CD4-positive, alpha-beta T cell treated with Interleukin-10 for 1 hour (primary cell): ENCODE measurements at places on chromosomes 12 and 14.
A peak's percentile ranks its signal among the peaks of the same experiment; 100 is the strongest.

DNA sequence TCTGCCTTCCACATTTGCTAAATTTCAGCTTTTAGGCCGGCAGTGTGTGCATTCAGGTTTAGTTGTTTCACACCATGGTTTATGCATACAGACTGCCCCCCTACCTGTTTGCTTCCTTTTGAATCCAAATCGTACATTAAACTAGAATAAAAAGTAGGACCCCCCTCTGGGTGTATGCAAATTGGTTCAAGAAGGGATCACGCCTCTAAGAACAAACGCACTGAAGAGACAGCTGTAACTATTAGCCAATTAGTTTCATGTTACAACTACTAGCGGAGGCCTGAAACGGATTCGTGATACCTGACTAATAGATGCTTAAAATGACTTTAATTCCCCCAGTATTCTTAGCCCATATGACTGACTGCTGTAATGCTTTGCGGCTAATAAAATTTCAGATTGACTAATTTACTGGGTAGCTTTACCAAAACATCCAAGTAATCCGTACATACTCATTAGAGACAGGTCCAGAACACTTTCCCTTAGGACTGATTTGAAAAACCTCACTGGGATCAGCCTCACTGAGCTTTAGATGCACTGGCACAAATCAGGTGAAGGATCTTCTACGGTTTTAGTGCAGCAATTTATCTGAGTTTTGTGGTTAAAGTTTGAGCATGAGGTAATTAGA, 411.8 kb downstream of the NPAS3 start:
- DNase-seq, result no peak

GRCh38 chr12:71125515-71125914, 32.3 kb downstream of the TSPAN8 start:
- DNase-seq, result no peak

DNA sequence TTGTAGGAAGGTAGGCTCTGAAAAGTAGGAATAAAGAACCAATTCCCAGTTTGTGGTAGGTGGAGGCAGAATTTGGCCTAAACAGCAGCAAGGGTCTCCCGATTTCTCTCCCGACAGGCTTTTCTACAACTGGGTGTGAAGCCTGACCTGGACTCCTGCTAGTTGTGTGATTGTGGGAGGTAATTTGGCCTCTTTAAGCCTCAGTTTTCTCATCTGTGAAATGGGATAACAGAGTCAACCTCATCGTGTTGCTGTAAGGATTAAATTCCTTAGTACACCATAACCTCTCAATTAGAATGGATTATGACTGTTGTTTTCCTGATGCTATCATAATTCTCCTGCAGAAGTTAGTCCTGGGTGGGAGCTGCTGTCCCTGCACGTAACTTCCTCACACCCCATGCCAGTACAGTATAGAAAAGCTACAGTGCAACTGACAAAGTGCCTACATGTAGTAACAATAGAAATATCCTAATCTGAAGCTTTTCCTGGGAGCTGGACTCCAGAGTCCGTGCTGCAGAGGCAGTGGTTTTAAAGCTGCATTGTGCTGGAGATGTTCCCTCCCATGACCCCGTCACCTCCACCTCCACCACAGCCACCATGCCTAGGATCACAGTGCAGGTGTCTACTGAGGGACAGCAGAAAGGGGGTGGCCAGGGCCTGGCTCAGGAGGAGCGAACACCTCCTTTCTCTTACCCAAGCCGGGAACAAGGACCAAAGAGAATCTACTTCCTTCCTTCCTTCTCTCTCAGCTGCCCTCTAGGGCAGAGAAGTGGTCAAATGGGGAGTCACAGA, 76.5 kb downstream of the FBXL14 start:
- DNase-seq, result no peak

- DNase-seq, result peak; percentile 37
Observed at GRCh38 chr12:82527165-82527780, 159.4 kb upstream of the TMTC2 start.

DNA sequence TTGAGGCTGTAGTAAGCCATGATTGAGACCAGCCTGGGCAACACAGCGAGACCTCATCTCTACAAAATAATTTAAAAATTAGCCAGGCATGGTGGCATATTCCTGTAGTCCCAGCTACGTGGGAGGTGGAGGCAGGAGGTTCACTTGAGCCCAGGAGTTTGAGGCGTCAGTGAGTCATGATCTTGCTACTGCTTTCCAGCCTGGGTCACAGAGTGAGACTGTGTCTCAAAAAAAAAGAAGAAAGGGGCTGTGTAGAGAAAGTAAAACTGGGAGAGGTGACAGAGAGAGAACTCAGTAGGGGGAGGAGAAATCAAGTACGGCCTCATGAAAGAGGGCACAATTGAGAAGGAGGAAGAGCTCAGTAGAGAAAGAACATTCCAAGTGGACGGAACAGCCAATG, 12.4 kb downstream of the TECPR2 start:
- no peak for DNase-seq

- DNase-seq, result no peak
Observed at GRCh38 chr14:52082903-52083302, 14.0 kb upstream of the NID2 start.

GRCh38 chr14:53570411-53571387, 385.9 kb downstream of the BMP4 start:
- no peak for DNase-seq

DNA sequence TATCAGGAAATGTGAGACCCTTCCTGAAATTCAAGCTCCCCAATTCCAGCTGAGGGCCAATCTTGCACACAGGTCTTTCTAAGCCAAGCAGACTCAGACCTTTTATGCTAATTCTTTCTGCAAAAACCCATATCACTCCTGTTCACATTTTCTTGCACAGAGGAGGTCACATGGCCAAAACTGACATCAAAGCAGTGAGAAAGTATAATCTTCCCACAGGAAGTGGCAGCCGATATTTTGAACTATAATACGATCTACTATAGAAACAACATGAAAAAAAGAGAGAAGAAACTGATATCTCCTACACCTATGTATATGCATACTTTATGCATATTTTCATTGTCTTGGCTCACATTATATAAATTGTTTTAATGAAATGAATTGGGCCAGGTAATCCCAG, 132.9 kb upstream of the SSTR1 start:
- peak; percentile 74 for DNase-seq

- DNase-seq, result peak; percentile 17
Observed at GRCh38 chr14:77212943-77213678, 31.5 kb downstream of the TMEM63C start.

DNA sequence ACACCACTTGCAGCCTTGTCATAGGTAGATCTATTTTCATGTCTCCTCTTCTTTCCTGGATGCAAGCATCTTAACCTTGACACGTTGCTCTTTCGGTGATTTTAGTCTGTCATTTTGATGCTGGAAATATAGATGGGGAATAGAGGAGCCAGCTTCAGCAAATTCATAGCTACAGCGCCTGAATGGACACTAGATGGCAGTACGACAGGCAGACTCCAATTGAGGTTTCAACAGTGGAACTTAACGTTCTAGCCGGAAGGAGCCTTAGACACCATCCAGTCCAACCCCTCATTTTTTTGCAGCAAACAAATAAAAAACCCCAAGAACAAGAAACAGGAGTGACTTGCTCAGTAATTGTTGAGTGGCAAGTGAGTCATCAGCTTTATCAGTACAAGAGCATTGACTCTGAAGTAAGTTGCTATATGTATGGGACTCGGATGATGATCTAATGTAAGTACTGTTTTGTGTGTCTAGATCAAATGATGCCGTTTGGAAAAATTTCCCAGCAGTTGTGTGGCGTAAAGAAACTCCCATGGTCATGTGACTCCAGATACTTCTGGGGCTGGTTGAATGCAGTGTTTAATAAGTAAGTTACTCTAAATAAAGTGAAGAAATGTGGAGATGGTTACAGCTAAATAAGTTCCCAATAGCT, 9.0 kb downstream of the DMAC2L start:
- DNase-seq, result peak; percentile 87

GRCh38 chr14:53126731-53127130, 26.4 kb downstream of the DDHD1 start:
- no peak for DNase-seq

DNA sequence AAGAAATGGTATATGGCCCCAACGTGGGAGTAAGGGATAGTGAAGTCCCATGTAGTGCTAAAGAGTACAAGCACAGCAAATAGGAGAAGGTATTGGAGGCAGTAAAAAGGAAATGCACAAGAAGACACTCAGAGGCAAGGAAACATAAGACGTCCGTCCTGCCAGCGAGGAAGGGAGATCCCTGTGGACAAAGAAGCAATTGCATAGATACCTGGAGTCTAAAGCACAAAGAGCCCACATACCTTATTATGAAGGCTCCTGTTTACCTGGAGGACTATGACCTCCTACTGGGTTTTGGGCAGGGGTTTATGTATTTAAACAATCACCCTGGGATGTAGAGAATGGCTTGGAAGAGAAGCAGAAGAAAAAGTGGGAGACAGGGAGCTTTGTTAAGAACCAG, 341.2 kb upstream of the DCN start:
- no peak for DNase-seq

- DNase-seq, result no peak
Observed at GRCh38 chr12:91215940-91216454, 33.4 kb upstream of the DCN start.

- DNase-seq, result no peak
Observed at GRCh38 chr14:93914278-93914677, 12.9 kb upstream of the FAM181A start.

GRCh38 chr12:53145383-53146260, 34.9 kb upstream of the ZNF740 start:
- DNase-seq, result no peak

DNA sequence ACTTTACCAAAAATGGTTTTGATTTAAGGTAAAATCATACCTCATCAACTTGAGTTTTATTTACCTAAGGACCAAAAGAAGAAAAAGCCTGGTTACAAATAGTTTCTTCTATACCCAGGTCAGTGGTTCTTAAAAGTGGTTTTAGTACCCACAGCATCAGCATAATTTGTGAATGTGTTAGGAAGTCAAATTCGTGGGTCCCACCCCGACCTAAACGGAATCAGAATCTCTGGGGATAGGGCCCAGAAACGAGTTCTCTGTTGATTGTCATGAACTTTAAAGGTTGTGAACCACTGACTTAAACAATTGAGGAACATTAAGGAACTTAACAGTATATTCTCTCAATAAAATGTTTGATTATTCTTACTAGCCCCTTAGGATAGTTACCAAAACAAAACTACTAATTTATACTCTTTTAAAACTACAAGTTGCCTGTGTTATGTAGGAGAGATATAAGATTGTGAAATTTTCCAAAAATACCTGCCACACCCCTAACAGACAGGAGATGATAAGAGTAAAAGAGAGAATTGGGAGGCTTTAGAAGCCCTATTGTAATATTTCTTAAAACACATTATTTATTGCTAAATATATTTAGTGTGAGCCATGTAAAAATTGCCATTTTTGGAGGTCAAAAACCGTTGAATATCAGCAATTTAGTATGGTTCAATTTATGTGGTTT, 669 bp upstream of the SLC25A21 start:
- DNase-seq, result no peak

GRCh38 chr14:75373133-75373532, 54.7 kb upstream of the JDP2 start:
- no peak for DNase-seq

- peak; percentile 52 for DNase-seq
Observed at GRCh38 chr12:96241431-96241830, 47.3 kb downstream of the ELK3 start.

- DNase-seq, result no peak
Observed at GRCh38 chr12:54561164-54561563, 11.8 kb downstream of the PDE1B start.

DNA sequence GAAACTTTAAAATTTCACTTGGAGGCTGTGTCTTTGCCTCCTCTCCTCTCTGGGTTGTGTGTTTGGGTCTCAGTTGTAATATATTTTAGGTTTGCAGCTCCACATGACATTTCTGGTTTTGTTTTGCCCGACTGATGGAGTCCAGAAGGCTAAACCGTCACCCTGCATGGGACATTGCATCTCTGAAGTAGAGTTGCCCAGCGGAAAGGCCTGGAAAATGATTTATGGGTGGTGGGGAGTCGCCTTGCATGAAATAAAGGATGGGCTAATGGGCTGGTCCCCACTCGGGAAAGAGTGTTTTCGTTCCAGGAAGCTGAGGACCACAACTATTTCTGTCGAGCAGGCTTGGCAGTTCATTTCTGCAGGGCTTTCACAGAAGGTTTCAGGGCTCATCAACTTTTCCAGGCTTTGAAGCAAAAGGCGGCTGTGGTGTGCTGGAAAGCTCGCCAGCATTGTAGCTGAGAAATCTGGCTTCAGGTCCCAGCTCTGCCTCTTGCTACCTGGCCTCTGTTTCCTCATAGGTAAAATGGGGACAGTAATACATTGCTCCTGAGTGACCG, 74.8 kb upstream of the GSC start:
- no peak for DNase-seq

DNA sequence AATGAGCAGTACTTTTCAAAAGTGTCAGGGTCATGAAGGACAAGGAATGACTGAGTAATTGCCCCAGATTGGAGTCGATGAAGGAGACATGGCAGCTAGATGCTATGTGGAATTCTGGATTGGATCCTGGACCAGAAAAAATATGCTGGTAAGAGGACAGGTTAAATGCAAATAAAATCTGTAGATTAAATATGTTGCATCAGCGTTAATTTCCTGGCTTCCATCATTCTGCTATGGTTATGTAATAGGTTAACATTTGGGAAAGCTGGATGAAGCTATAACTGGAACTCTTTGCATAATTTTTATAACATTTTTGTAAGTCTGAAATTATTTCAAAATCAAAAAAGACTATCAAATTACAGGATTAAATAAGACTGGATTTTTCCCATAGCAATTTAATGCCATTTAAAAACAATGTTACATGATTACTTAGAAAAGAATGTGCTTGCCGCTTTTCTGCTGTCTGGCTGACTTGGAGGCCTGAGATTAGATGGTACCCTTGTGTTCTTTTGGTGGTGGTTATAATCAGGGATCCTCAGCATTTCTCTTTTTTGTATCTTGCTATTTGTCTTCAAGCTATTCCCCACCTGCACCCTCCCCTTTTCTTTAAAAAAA, 65.1 kb downstream of the FBXW8 start:
- no peak for DNase-seq

- no peak for DNase-seq
Observed at GRCh38 chr14:105622329-105622955, 96.1 kb downstream of the TMEM121 start.

GRCh38 chr14:34701808-34702207, 12.6 kb downstream of the CFL2 start:
- no peak for DNase-seq

DNA sequence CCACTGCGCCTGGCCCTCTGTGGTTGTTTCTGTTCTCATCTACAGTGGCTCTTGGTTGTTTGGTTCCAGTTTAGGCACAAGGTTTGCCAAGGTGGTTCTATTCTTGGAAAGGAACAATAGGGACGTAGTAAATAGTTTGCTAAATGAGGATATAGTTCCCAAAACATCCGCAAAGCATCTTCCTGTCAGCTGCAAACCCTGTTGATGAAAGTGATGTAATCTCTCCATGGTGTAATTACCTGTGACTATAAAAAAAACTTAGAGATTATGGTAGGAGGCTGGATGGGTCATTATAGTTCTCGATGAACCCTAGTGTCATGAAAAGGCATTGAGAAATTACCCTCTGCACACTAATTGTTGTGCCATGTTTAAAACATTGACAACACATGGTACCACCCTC, 52.9 kb downstream of the SUSD6 start:
- no peak for DNase-seq

GRCh38 chr12:43004908-43005307, 415.4 kb upstream of the PRICKLE1 start:
- DNase-seq, result no peak

- DNase-seq, result no peak
Observed at GRCh38 chr14:100706860-100707259, 19.8 kb upstream of the DLK1 start.

GRCh38 chr12:51862947-51863346, 14.4 kb upstream of the FIGNL2 start:
- no peak for DNase-seq
